ENCODE measurements at places on chromosomes 2 and 18.

DNA sequence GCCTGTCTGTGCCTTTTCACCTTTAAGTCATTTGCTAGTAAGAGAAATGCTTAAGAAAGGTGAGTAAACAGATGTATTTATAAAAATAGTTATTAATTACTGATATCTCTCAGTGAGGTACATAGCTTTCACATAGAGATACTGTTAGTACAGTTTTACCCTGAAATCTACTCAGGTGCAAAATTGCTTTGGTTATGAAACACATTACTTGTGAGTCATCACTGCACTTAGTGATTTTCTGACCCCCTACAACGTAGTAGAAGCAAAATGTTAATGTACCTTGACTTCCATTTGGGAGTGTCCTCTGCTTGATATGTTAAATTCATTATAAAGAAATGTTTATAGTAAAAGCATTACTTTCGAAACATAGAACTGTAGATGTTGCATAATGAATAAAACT, 6.5 kb downstream of the GLS start:
- DNase-seq = no peak

GRCh38 chr2:60446413-60447267, 106.8 kb downstream of the BCL11A start:
- no peak for DNase-seq

- DNase-seq = no peak
These were observed 246.2 kb downstream of the XIRP2 start for GRCh38 chr2:167134381-167135072.

GRCh38 chr2:110744429-110744828, 12.1 kb downstream of the ACOXL start:
- DNase-seq = no peak

GRCh38 chr2:69122271-69122670, 109.3 kb downstream of the ANTXR1 start:
- no peak for DNase-seq

GRCh38 chr18:72908181-72908580, 40.4 kb upstream of the NETO1 start:
- DNase-seq = no peak

DNA sequence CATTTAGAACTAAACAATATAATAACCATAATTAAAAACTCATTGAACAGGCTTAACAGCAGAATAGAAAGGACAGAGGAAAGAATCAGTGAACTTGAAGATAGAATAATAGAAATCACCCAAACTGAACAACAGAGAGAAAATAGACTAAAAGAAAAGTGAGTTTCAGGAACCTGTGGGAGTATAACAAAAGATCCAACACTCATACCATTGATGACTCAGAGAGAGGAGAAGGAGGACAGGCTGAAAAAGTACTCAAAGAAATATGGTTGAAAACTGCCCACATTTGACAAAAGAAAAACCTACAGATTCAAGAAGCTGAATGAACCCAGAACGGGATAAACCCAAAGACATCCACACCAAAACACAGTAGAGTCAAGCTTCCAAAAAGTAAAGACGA, 54.2 kb upstream of the FMNL2 start:
- DNase-seq = no peak

- no peak for DNase-seq
These were observed 5.1 kb downstream of the SLC35F6 start for GRCh38 chr2:26769089-26769761.

DNA sequence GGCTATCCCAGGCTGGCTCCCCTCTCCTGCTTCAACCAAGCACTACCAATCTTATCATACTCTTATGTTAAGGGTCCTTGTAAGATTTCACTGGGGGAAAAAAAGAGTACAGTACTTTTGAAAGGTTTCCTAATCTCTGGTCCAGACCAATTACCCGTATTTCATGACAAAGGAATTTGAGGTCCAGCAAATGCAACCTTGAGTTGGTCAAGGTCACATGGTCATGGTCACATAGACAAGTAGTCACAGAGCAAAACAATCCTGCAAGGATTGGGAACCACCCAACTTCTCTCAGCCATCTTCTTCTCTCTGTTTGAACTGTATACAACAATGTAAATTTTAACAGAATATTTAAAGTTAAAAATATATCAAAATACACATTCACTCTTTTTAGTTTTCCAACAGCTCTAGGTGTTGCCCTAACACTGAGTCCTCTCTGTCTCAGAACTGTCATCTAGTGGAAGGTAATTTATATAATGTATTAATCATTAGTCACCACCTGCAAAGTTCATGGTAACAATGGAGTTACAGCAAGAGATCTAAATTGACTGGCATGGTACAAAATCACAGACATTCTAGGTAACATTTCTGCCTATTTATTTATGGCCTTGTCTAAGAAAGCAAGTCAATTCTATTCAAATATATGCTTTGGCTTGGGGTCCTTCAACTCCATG, 21.5 kb downstream of the DTNB start:
- no peak for DNase-seq

DNA sequence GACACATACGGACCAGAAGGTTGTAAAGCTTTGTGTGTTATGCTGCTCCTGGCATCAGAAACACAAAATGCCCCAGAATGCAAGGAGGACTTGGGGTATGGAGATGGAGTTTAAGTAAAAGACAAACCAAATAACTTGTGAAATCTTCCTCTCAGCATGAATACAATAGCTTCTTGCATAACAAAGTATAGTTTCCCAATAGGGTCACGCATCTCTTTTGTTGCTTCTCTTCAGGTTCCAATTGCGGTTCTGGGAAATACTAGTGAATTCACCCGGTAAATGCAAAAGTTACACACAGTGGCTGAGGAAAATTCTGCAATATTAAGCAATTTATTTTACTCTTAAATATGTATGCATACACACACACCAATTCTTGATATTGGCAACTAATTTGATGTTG, 339.2 kb upstream of the EPHA4 start:
- no peak for DNase-seq

- DNase-seq = no peak
These were observed 42.5 kb downstream of the TEX44 start for GRCh38 chr2:231634951-231635875.

DNA sequence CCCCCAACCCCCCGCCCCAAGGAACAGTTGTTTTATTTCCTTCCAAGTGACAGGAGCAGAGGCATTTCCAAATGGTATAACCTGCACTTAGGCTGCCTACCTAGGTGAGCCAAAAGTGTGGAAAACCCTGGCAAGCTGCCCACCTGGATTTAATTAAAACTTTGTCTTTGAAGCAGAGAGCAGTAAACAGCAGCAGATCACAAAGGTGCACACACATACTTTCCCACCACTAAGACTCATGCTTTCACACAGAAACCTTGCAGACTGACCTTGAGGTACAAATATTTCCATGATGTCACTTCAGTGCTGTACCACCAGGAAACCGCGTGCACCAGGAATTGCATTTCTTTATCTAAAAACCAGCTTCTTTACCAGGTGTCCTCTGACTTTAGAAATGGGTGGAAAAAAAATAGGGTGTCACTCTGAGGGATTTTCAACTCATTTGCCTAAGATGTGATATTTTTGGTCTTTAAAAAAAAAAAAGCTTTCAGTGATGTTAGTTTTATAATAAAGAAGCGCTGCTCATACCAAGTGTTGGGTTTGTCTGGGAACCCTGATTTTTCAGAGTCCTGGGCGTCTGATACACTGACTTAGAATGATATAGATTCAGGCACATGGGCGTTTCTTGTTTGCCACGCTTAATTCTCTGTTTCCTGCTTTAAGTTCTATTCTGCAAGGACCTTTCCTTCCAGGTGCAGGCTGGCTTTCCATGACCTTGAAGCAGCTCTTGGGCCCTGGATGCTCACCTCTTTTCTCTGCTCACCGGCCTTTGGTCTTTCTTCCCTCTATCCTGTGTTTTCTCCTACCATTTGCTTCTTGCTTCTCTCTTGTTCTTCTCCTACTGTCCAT, 70.7 kb upstream of the BCL2L11 start:
- DNase-seq = peak; percentile 86

DNA sequence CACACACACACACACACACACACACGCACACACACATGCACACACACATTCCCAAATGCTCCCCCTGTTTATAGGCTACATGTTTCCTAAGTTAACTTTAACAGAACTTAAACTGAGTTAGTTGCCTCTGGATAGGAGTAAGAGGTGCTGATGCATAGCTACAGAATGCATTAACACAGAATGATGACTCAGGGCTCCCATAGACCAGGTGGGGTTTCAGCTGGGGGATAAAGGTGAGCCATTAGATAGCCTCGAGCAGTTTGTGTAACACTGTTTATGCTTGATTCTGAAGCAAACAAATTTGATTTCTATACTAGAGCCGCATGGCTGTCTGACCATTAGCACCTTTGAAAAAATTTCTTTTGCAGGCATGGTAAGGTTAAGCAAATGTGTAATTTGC, 741.0 kb downstream of the PLCL1 start:
- DNase-seq = peak; percentile 29

DNA sequence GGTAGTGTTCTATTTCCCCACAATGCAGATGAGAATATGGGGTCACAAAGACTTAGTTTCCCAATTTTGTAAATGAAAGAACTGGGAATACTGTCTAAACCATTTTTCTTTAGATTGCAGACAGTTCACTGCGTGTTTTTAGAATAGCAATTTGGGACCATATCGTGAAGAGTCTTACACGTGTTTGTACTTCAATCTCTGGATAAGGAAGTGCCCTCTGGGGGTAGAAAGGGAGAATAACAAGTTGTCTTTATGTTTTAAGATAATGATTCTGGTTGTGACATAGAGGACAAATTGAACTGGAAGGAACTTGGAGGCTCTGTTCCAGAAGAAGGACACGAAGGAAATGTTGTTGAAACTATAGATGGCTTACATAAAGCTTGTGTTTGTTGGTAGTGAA, 457.7 kb downstream of the CBLN2 start:
- DNase-seq = no peak

DNA sequence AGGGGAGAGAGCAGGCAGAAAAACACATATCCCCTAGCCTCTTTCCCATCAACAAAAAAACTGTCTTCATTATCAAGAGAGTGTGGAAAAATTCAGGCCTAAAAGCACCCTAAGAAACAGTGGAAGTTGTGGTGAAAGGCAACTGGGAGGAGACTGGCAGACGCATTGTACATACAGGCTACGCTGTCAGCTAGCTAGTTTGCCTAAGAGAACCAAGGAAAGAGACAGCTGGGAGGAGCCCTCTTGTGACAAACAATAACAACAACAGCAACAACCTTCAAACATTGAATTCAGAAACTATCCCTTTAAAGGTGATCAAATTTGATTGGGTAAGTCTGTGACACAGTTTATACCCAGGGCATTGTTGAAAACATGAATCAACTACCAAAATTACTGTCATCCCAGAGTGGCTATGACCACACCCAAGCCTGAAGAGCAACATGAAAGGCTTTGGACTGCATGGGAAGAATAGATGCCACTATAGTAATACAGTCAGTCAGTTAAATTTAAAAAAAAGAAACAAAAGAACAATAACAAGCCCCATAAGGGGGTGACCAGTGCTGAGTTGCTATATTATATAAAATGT, 88.9 kb upstream of the CRIM1 start:
- no peak for DNase-seq

GRCh38 chr2:121682396-121683298, 33.4 kb upstream of the CLASP1 start:
- no peak for DNase-seq

GRCh38 chr2:37100054-37100453, 15.7 kb downstream of the GPATCH11 start:
- DNase-seq = no peak

- DNase-seq = no peak
These were observed 71.4 kb upstream of the FRZB start for GRCh38 chr2:182937870-182938269.

- DNase-seq = no peak
These were observed 50.8 kb upstream of the LAMA1 start for GRCh38 chr18:7168408-7168807.

- no peak for DNase-seq
These were observed 28.8 kb upstream of the FIGN start for GRCh38 chr2:163764566-163764965.

- DNase-seq = no peak
These were observed 9.3 kb upstream of the ALLC start for GRCh38 chr2:3648652-3649177.

GRCh38 chr2:109209412-109209811, 80.4 kb downstream of the SH3RF3 start:
- no peak for DNase-seq

Measured in kidney (tissue), 22 donors.